Frontal cortex (tissue), 4 donors: ENCODE measurements at places on chromosomes 2 and 18. TPM values are rescaled to one million over a fixed set of nuclear protein-coding genes. Genes with fewer than 3 reads are reported as not detected.

DNA sequence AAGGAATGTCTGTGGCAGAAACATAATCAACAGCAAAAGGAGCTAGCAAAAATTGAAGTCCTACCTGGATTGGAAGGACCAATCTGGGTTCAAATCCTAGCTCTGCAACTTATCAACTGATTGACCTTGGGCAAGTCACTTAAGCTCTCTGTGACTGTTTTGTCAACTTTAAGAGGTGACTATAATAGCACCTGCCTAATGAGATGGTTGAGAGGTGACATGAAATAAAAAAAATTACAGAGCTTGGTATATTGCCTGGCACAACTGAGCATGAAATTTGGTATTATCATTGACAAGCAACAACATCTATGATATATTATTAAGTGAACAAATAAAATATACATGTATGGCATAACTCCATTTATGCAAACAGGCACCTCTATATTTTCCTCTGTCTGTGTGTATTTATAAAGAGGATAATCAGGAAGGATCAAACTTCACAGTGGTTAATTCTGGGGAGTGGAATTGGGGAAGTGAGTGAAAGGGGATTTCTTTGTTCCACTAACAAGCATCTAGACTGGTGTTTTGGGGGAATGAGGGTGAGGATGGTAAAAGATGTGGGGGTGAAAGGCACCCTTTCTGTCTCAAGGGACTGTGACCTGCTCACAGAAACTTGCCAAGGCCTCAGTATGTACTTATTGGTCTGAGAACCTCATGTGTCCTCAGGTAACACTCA, 132.8 kb upstream of the SERTAD2 start:
- no peak for DNase-seq

Gene ABCG8
- total RNA-seq = 0.41 TPM

DNA sequence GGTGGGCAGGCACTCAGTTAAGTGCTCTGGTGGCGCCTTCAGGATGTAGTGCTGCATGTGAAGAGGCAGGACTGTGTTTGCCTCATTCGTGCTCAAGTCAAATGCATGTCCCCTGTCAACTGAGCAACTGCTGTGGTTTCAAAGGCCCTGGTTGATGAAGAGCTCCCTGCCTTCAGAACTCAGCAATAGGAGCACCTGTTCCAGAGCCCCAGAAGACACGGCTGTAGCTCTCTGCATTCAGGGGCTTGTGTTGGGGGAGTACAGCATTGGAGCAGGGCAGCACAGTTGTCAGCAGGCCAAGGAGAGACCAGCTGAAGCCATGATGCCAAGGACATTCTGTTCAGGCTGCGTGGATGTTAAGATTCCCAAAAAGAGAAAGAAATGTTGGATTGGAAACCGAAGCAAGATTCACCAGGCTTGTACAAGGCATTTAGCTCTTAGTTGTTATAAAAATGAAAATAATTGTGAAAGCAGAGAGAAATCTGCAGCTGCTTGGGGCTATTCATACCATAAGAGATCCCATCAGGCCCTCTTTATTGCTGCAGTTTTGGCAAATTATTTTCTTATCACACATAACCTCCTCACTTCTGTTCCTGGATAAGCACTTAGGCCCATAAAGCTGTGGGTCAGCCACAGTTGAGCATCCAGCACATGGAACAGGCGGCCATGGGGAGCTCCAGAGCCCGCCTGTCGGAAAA, 252.4 kb upstream of the ZNF521 start:
- DNase-seq = no peak

- DNase-seq = no peak
These were observed 644.4 kb downstream of the ZEB2 start for GRCh38 chr2:143875295-143876233.

DNA sequence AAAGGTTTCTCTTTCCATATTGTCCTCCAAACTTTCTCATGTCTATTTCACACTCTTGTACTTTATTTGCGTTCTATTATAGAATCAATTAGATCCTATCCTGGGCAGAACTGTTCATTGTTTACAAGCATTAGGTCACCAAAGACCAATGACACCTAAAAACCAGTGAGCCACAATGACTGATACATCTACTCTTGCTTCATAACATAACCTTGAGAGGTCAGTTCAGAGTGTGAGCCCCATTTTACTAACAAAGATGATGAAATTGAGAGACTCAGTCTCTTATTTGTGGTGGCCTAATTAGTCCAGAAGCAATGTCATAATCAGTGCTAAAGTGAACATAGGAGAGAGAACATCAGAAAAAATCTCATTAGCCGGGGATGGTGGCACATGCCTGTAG, 248.9 kb upstream of the RBBP8 start:
- DNase-seq = no peak

DNA sequence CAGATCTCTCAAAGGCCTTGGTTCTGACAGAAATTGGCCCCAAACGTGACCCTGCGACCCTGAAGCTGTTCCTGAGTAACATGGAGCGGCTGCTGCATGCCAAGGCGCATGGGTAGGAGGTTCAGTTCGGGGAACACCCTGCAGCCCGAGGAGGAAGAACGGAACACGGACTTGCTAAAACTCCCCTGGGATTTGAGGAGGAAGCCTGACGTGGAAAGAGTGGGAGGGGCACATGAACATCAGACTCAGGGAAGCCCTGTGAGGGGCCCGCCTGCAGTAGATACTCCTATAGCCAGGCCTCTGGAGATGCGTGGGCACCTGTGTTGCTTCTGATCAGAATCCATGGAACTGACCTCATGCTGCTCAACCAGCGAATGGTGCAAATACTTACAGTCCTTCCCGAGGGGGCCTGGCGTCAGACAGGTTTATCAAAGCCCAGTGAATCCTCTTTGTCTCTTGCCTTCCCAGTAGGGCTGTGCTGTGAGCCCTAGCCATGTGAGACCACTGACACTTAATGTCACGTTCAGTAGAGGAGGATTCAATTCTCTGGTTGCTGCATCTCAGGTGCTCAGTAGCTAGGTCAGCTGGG, 46.8 kb downstream of the IMPA2 start:
- DNase-seq = no peak

Gene ZBTB7C
- total RNA-seq = 1.6 TPM

DNA sequence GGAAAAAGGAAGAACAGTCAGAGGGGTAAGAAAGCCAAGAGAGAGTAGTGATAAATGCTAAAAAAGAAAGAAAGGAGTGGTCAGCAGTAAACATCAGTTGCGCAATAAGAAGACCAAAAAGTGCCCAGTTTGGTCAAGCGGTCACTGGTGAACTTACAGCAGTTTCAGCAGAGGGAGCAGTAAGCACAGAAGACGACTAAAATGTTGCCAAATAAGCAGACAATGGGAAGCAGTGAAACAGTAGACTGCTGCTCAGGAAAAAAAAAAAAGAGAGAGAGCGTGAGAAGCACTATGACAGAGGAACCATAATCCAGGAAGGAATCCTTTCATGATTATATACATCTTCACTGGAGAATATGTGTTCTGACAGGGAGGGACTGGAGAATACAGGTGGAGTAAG, 45.8 kb downstream of the DNAJC10 start:
- peak; percentile 16 for DNase-seq

DNA sequence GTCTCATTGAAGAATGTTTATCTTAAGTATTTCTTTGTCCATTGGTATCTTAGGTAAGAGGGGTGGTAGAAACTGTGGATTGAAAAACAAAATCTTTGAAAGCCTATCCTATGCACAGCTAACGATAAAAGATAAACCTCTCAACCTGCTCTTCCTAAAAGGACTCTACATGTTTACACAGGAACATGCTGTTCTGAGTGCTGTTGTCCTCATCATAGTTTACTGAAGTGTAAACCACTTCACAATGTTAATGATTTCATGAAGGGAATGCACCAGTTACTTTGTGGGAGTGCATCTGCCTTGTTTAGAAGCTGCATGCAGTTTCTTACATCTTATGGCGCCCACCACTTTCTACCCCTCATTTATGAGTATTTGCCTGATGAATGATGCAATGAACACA, 1.2 kb downstream of the ACMSD start:
- no peak for DNase-seq

GRCh38 chr2:20322527-20323300, 27.9 kb downstream of the PUM2 start:
- DNase-seq = no peak

Gene IL36A
- total RNA-seq = not detected

Gene SIX3
- 1.2 TPM for total RNA-seq

Gene HOXD11
- total RNA-seq = not detected

Gene ARID5A
- total RNA-seq = 1.6 TPM

Gene APLF
- total RNA-seq = 11.8 TPM

Gene LAMA3
- 1.2 TPM for total RNA-seq

Gene ACTR1B
- total RNA-seq = 28.9 TPM

GRCh38 chr18:23900994-23901393, 113.6 kb upstream of the TTC39C start:
- no peak for DNase-seq

DNA sequence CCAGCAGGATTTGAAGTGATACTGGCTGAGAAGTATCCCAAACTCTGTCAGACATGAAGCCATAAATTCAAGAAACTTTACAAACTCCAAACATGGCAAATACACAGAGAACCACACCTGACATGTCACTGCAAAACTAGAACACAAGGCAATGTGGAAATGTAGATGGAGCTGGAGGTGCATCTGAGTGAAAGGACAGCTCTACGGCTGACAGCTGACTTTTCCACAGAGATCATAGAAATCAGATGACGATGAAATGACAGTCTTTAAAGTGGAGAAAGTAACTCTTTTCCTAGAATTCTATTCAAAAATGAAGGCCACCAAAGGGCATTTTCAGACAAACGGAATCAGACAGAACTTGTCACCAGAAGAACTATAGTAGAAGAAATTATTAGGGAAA, 97.5 kb downstream of the LDLRAD4 start:
- no peak for DNase-seq

- DNase-seq = no peak
These were observed 135.8 kb downstream of the CELF4 start for GRCh38 chr18:37429791-37430190.

Gene C18orf32
- 65.2 TPM for total RNA-seq

DNA sequence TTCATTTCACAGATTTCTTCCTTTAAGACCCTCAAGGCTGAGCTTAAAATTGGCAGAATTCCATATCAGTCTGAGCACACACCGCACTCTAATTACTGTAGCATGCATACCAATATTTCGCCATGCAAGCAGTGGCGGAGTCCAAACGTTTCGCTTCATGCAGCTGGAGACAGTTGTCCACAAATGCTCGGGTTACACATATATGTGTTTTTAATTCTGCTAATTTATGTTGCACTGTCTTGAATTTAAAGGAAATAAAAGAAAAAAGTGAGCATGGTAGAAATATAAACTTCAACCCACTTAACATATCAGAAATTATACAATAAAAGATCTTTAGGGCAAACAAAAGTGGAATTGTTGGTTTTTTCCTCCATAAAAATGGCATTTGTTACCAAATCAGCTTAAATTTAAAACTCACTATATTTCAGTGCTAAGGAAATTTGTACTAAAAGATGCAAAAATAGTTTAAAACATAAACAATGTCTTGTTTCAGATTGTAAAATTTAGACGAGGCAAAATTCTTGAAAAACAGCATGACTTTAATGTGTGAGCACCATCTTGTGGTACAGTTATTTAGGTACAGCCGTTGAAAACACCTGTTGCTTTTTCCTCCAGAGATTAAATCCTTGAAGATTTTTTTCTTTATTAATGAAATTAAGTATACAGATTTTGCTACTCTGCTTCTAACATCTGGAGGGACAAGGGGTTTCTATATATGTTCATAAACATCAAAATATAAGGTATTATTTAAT, 24.1 kb upstream of the KANSL1L start:
- DNase-seq = no peak

- DNase-seq = no peak
These were observed 77.1 kb downstream of the BCL11A start for GRCh38 chr2:60476206-60476954.

Gene TDRD15
- under 0.01 TPM for total RNA-seq

DNA sequence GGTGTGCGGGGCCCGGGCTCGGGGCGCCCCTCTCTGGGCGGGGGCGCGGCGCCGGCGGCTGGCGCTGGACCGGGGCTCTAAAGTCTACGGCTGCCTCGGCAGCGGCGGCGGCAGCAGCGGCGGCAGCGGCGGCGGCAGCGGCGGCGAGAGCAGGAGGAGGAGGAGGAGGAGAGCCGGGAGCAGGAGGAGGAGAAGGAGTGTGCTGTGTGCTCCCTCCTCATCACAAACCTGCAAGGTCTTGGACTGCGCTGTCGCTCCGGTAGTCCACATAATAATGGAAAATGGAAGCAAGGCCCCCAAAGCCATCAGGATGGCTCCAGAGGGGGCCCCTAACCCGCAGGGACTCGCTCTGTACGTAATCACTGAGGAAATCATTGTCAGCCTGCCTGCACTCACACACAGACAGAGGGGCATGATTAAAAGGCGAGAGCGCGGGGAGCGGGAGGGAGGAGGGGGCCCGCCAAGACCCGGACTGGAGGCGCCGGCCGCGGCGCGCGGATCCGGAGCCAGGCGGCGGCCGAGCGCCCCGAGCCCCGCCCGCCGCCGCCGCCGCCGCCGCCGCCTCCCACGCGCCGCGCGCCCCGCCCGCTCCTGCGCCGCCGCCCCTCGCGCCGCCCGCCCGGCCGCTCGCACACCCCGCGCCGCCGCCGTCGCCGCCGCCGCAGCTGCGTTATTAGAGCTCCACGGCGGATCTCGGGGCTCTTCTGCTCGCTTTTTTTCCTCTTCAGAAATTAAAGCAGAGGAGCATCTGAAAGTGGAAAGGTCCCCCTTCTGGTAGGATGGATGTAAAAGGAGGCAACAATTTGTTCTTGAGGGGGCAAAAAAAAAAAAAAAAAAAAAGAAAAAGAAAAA, at the start of gene ZNF521:
Gene ZNF521 (minus strand): TSS at position 390 of the 852 bp plus-strand sequence. CDS start 1,220 bp downstream, outside the sequence.
- DNase-seq = peak; percentile 81

Gene SCN3A
- total RNA-seq = 257 TPM

GRCh38 chr2:153403940-153404339, 74.6 kb downstream of the RPRM start:
- no peak for DNase-seq

Gene GPR55
- not detected for total RNA-seq

- DNase-seq = no peak
These were observed 224.3 kb downstream of the KLHL29 start for GRCh38 chr2:23609254-23609653.

GRCh38 chr18:78517328-78517727, 462.3 kb upstream of the SALL3 start:
- DNase-seq = no peak

DNA sequence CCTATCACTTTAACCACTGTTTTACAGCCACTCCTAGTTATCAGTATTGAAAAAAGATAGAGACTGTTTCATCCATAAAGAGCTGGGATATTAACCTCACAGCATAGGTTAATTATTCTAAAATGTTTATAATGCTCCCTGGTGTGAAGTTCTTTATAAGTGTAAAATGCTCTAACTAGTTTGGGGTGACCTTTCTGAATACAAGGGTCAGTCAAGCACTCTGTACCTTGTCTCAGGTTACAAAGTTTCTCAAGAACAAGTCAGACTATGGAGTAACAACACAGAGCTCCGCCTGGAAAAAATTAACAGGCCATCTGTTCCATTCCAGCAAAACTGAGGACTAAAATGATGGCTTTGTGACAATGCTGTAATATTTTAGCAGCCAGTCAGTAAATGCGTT, 107.4 kb downstream of the NOL4 start:
- no peak for DNase-seq

Gene CYP26B1
- 0.82 TPM for total RNA-seq

Gene IL37
- not detected for total RNA-seq

Gene HRH4
- total RNA-seq = not detected

Gene RAX
- not detected for total RNA-seq
